PC-3 (cell line): ENCODE measurements at places on chromosomes 7 and 10.
A peak's percentile ranks its signal among the peaks of the same experiment; 100 is the strongest.

DNA sequence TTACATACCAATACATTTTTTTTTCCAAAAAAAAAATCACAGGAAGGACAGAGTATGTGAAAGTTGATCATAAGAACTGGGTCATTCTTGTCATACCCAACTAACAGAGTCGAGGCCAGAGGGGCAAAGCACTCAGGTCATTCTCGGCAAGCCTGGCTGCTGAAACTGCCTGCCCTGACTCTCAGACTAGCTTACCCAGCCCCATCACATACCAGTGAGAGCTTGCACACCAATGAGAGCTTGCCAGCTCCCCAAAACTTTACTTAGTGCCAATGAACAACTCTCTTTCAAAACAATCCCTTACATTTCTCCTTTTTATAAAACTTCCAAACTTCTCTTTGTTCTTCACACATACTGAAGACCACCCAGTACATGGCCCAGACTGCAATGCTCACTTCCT, 48.9 kb downstream of the VOPP1 start:
- DNase-seq = no peak

DNA sequence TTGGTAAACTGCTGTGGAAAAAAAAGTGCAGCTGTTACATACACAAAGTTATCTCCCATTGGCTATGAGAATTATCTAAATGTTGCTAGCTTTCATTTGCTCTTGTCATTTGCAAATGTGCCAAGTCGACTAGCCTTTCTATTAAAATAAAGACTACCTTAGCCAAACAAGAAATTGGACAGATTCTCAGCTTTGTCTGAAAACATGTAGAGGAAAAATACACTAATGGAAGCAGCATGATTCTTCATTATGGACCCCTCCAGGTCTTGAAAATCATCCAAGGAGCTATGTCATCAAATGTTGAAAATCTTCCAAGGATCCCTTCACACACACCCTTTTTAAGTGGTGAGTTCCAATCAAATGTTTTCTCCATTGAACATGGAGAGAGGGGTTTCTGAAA, 237.7 kb downstream of the ETV1 start:
- DNase-seq = no peak

- DNase-seq = no peak
Measured at GRCh38 chr7:129771201-129771927, 159.8 kb downstream of the NRF1 start.

- DNase-seq = no peak
Measured at GRCh38 chr7:44743750-44744149, 4.9 kb upstream of the ZMIZ2 start.

GRCh38 chr7:81333004-81333403, 414.2 kb upstream of the SEMA3C start:
- DNase-seq = peak; percentile 46

DNA sequence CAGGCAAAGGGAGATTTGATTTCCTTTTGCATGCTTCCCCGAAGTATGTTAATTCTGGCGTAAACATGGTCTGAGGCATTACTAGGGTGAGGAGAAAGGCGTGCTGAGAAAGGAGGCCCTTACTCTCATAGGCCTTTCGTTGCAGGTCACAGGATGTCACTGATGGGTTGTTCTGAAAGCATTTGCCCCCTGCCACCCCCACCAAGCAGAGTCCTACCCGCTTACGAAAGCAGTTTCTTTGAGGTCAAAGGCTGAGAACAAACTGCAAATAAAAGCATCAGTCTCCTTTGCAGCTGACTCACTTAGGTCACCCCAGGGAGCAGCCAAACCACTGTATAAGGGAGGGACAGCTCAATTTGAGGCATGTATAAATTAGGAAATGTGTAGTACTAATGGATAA, 57.1 kb downstream of the BPGM start:
- no peak for DNase-seq

- DNase-seq = no peak
Measured at GRCh38 chr7:134407311-134407710, 51.6 kb downstream of the AKR1B1 start.
